ENCODE measurements at places on chromosomes 6 and 20.
A peak's percentile ranks its signal among the peaks of the same experiment; 100 is the strongest.

DNA sequence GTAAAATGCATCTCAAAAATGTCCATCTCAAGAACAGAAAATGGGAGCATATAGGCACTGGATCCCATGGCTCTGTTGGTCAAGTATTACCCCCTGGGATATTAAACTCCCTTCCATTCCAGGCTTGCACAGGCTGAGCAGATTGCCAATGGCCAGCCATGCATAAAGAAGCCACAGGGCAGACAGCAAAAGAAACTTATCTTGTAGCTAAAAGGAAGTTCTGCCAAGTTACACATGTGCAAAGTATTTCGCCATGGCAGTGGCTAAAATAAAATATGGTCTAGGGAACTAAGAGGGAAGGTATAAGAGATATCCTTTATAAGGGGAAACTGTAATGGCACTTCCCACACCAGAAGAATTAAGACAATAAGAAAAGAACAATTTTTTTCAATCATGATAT lies 415.6 kb upstream of the BTBD3 start:
- DNase-seq = no peak

DNA sequence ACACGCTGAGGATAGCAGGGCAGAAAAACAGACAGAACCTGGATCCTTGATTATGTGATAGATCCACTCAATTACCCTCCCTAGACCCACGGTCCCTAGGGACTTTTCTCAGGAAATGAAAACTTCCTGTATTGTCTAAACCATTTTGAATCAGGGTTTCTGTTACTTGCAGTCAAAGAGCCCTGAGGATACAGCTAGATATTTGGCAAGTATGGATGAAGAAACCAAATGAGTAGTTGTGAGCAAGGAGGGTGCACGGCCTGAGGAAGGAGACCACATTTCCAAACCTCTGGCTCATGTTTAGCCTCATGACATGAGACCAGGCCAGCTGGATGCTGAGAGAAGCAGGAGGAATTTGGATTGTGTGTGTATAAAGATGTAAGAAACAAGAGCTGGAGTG lies 91.6 kb downstream of the MRPL14 start:
- DNase-seq = no peak

GRCh38 chr6:4613381-4613780 lies 162.8 kb upstream of the CDYL start:
- DNase-seq = no peak

- DNase-seq = no peak
These were observed 48.1 kb downstream of the SLC24A3 start for GRCh38 chr20:19260412-19261090.

DNA sequence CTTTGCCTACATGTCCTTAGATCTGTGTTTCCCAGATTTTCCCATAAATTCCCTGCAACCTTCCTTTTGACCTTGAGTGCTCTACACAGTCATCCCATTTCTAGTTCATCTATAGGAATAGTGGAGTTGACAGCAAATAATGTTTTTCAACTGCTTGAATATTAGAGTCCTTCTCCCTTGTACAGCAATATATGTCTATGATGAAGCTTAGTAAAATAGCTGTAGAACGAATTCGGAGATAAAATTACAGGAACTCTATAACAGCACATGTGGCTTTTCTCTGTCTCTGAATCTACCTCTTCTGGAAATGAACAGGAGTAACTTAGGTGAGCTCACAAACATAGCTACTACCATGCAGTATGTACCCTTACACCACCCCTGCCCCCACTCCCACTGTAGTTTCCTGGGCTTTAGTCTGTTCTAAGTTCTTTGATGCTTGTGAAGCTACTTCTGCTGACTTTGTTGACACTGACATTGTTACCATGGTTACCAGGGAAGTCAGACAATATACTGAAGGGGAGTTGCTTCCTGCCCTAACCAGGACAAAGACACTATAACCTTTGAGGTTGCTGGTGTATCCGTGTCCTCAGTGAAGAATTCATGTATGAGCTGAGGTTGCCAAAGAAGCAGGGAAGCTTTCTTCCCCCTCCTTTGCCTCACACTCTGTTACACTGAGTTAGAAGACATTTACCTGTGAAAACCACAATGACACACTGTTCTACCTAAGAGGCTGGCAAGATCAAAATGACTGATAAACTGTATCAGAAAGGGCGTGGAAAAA lies 35.8 kb upstream of the SHLD1 start:
- DNase-seq = peak; percentile 35

GRCh38 chr6:166488701-166489100 lies 97.8 kb downstream of the RAMACL start:
- no peak for DNase-seq

DNA sequence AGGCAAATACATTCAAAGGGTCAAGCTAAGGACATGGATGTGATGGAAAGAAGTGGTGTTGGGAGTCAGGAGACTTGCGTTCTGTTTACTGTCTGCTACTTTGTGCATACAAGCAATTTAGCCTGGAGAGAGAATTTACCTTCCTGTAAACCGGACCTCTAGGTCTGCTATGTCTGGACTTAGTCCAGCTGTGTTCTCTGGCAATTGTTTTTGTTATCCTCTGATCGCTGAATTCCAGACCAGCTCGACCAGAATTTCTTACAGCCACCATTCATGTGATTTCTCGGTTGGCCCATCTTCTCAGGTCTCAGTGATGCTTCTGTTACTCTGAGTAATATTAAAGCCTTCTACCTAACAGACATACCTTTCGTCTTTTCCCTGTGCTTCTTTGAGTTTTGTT lies 75.2 kb downstream of the LRRC1 start:
- DNase-seq = no peak

DNA sequence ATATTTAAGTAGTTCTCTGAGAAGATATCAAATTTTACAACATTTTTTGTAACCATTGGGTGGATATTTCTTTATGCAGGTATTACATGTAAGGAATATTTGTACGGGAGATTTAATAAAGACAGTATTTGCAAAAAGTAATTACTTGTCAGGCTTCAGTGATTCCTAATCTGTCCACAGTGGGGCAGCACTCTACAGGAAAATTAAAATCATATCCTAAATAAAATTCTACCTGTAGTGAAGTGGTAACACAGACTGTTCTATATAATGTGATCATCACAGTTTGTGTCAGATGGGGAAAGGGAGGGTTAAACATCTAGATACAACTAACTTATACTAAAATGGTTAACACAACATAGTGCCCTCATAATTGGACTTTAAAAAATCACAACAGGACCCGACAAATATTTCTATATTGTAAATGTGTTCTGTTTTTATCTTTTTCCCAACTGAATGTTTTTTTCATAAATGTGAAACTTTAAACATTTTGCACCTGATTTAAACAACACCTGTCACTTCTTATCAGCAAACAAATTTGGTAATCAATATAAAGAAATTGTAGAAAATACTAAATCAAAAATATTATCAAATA lies 145.6 kb upstream of the MANEA start:
- DNase-seq = no peak

GRCh38 chr20:36102809-36103596 lies 51.5 kb upstream of the EPB41L1 start:
- no peak for DNase-seq

DNA sequence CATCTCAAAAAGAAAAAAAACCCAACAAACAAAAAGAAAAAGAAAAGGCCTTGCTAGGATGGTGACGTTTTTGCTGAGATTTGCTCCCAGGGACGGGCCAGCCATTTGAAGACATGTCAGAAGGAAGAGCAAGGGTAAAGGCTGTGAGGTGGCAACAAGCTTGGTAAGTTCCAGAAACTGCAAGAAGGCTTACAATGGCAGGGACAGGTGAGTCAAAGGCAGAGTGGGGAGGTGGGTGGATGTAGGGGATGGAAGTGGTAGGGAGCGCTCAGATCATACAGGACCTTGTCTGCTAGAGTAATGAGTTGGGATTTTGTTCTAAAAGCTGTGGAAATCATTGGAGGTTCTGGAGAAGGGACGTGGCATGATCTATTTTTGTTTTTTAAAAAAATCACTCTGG lies 4.3 kb downstream of the KIF3B start:
- DNase-seq = no peak

- DNase-seq = no peak
These were observed 23.6 kb downstream of the XRN2 start for GRCh38 chr20:21326700-21327099.

DNA sequence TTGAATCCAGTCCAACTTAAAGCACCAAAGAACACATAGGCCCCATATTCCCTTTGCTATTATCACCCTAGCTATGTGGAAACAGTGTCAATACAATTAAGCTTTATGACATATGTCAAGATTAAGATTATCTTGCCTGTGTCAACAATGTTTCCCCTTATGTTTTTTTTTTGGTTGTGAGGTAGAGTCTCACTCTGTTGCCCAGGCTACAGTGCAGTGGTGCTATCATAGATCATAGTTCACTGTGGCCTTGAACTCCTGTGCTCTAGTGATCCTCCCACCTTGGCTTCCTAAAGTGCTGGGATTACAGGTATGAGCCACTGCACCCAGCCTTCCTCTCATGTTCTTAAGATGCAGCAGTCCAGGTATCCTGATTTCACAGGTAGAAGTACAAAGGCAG lies 17.8 kb downstream of the AFG1L start:
- DNase-seq = no peak

- no peak for DNase-seq
These were observed 714.5 kb upstream of the EYS start for GRCh38 chr6:66421570-66421969.

- peak; percentile 17 for DNase-seq
These were observed 9.7 kb upstream of the CEP43 start for GRCh38 chr6:166989427-166990032.

- no peak for DNase-seq
These were observed 42.6 kb downstream of the NCOA3 start for GRCh38 chr20:47544240-47544639.

GRCh38 chr6:154606457-154606856 lies 96.0 kb upstream of the CNKSR3 start:
- DNase-seq = no peak

- peak; percentile 53 for DNase-seq
These were observed at the start of gene GINS1 for GRCh38 chr20:25407311-25408169. Gene GINS1 (plus strand): TSS chr20:25407673. CDS start chr20:25407821, 148 bp downstream.

DNA sequence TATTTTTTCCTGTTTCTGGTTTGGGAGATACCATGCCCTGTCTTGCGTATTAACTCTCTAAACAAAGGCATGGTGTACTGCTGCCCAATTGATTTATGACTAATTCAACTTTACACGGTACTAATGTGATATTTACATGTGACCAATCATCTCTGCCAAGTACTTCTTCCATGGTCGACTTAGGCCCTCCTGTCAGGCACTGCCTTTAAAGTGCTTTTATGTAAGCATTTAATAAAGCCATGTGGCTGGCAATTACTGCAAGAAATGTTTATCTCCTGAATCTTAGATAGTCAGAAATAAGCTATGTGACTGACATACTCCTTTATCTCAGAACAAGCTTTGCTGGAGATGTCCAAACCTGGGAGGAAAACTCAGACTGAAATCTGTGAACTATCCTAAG lies 323.4 kb downstream of the BTBD3 start:
- DNase-seq = no peak

DNA sequence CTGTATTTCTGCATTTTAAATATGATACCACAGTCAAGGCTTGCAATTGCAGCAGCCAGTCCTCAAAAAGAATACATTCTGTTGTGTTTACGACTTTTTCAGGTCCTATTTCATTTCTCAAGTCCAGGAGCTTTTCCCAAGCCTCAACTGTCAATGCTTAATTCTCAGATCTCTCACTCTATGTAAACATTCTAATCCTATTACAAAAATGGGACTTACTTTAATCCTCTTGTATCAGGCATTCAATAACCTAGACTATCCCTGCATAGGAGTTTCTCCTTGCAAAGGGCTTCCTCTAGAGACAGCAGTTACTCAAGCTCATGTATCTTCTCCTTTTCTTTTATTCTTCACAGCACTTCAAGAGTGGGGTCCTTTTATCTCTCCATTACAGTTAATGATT lies 1293.0 kb downstream of the GRIK2 start:
- DNase-seq = no peak

DNA sequence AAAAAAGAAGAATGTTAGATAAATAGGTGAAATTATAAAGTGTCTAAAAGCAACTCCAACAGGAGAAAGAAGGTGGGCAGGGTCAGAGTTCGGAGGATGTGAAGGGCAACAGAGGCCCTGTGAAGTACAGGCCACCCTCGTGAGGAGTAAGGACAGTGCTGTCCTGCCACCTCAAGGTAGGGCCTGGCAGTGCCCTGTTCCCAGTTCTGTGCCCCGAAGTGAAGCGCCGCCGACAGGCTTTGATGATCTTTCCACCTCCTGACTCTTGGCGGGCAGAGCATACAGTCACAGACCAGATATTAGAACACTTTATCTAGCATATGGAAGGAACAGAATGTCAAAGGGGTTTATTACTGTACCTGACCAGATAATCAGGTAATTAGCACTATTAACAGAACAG lies 75.8 kb downstream of the GJA10 start:
- DNase-seq = no peak

DNA sequence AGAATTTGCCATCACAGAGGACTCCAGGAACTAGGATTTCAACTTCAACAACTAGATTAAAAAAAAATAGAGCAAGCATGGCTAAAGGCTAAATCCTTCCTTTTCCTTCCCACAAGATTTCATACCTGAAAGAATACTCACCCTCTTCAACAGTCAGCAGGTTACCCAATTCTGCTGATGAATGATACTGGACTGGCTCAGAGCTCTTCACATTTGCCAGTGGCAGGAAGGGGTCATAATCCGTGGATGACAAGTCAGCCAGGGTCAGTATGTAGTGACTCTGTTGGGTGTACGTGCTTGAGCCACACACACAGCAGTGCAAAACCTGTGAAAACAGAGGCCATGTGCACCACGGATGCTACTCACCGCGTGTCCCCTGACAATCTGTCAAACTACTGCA lies 152.9 kb downstream of the INSM1 start:
- no peak for DNase-seq

DNA sequence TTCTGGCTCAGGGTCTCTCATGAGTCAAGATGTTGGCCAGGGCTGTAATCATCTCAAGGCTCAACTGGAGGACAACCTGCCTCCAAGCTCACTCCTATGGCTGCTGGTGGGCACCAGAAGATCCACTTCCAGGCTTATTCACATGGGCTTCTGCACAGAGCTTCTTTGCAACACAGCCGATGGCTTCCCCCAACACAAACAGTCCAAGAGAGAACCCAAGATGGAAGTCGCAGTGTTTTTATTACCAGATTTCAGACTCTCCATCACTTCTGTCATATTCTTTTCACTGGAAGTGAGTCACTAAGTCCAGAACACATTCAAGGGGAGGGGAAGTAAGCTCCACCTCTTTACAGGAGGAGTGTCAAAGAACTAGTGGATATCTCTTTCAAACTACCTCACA lies 75.5 kb downstream of the CD164 start:
- no peak for DNase-seq

DNA sequence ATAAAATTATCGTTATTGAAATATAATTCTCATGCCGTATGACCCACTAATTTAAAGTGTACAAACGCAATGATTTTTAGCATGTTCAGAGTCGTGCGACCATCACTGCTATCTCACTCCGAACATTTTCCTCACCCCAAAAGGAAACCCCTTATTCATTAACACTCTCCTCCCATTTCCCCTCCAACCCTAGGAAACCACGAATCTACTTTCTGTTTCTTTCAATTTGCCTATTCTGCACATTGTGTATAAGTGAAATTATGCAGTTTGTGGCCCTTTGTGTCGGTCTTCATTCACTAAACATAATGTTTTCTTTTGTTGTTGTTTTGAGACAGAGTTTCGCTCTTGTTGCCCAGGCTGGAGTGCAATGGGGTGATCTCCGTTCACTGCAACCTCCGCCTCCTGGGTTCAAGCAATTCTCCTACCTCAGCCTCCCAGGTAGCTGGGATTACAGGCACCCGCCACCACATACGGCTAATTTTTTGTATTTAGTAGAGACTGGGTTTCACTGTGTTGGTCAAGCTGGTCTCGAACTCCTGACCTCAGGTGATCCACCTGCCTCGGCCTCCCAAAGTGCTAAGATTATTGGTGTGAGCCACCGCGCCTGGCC lies 99.7 kb upstream of the ZNF217 start:
- DNase-seq = no peak
